A549 treated with RU486 at 1 μM for 4 hours (cell line): ENCODE measurements at places on chromosomes 7 and 10. TPM values are rescaled to one million over a fixed set of nuclear protein-coding genes. Genes with fewer than 3 reads are reported as not detected.

CHN2 gene
- total RNA-seq = 0.07 to 0.27 TPM in 2 of 5 replicates, not detected in the others

SPDYE8 gene
- not detected in 5 replicates for total RNA-seq

DRGX gene
- 0.03 TPM in 1 of 5 replicates, not detected in the others for total RNA-seq

IFIT1 gene
- 4.3 to 7.0 TPM (median 5.3 TPM) in 5 replicates for total RNA-seq

SYCE1 gene
- not detected in 5 replicates for total RNA-seq

CDH23 gene
- total RNA-seq = 1.9 to 3.2 TPM (median 2.8 TPM) in 5 replicates

GIMAP7 gene
- total RNA-seq = not detected in 5 replicates

C10orf53 gene
- total RNA-seq = not detected in 5 replicates

PILRA gene
- 3.3 to 6.0 TPM (median 5.8 TPM) in 5 replicates for total RNA-seq

IPMK gene
- total RNA-seq = 0.84 to 3.6 TPM (median 2.8 TPM) in 5 replicates

TEX47 gene
- not detected in 5 replicates for total RNA-seq

PRSS37 gene
- not detected in 5 replicates for total RNA-seq

RNLS gene
- total RNA-seq = 7.0 to 9.2 TPM (median 8.0 TPM) in 5 replicates

HABP2 gene
- total RNA-seq = 0.05 to 0.21 TPM (median 0.09 TPM) in 5 replicates

ACSL5 gene
- 0.14 to 0.32 TPM (median 0.24 TPM) in 4 of 5 replicates, not detected in the other for total RNA-seq
